H9 (cell line): ENCODE measurements at places on chromosomes 6 and 20.

DNA sequence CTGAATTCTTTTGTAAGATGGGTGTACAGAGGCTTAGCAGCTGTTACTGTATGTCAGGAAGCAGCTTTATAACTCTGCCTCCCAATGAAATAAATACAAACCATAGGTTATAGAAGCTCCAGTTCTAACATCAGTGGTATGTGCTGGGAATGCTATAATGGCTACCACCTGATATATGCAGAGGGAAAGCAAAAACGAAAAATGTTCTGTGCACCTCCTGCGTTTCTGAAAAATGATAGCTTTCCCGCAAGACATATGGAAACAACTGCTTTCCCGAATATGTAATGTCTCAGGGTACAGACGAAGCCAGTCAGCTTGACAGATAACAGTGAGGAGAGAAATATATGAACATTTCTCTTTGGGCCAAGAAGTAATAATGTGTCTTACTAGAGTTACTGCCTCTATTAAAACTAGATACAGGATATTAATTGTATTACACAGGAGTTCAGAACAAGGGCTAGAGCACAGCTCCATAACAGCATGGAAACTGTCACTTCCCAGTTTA, 517.0 kb upstream of the NRSN1 start:
- no peak for DNase-seq

DNA sequence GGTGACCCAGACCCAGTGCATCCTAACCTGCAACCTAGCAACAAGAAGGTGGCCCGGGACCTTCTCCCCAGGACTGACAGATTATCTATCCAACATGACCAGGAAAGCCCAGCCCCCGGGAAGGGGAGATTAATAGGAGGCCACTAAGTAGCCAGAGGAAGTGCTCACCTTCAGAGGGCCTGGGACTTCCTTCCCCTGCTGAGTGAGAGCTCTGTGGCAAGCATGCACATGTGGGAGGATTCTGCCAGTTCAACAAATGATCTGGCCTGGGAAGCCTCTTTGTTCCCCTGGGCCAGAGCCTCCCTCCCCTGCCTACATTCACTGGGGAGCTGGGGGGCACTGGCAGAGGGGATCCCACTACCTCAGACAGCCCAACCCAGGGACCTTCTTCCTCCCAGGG, 39.6 kb downstream of the SHLD1 start:
- DNase-seq, result no peak

- no peak for DNase-seq
These were observed 299.1 kb upstream of the PRDM1 start for GRCh38 chr6:105786890-105787655.

- DNase-seq, result no peak
These were observed 36.9 kb upstream of the PLCB4 start for GRCh38 chr20:9031991-9032390.

DNA sequence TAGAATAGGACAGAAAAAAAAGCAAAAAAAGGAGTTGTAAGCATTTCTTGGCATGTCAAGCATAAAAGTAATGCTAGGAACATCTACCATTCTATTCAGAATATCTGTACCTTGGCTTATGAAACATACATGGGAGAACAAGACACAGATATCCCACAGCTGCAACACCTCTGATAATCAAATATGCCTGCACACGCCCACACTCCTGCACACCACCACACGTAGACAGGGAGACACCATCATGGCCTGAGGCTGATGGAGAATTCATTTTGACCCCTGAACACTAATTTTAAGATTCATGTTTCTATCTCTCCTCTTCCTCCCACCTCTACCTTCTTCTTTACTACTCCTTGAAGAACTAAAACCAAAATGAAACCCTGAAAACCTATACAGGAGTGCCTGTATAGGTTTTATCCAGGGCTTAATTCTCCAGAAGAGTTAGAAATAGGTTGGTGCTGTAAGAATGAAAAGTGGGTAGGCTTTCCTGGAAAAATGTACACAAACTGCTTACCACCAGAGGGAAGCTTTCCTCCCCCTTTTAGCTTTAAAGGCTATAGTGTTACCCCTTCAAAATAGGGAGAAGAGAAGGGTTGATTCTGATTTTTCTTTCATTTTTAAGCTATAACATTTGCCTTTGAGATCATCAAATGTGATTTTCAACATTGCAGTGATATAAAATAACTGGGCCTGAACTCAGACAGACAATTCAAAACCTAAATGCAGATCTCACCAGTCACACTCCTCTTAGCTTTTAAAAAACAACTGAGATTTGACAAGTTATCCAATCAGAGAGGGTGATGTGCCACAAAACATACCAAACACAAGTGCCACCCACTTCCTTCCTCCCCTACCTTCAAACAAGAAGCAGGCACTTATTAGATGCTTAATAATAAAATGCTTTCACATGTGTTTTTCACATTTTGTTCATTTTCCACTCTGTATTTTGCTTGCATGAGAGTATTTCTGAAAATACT, 57.9 kb downstream of the ELOVL5 start:
- DNase-seq, result no peak

DNA sequence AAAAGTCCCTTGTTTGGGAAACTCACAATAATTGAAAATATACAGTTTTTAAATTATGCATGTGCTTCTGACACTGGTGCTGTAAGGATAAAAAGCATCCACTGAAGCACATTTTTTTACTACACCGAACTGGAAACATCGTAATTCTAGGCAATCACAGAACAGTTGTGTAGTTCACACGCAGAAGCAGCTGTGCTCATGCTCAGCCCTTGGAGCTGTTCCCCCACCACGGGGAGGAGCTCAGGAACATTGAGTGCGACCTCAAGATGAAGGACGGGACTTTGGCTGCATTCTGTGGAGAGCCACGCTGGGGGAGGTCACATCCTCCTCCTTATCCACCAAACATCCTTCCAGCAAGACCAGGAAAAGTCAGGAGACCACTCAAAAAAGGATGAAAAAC, 466.3 kb upstream of the CDH4 start:
- DNase-seq, result no peak

- DNase-seq, result no peak
These were observed 11.7 kb upstream of the GOPC start for GRCh38 chr6:117613920-117614560.

DNA sequence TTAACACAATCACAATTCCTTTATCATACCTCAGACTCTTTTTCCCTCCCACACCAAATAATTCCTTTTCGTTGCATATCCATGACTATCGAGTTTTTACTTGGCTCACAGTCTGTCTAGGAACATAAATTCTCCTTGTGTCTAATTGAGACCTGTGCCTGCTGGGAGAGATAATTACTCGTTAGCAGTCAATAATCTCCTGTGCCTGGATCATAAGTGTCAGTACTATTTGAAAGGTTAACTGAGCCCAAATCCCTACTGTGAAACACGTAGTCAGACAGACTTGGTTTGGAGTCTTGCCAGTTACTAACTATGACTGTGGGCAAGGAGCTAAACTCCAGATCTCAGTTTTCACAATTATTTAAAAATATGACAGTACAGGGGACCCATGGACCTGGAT, 5.7 kb upstream of the CTNNBL1 start:
- no peak for DNase-seq

DNA sequence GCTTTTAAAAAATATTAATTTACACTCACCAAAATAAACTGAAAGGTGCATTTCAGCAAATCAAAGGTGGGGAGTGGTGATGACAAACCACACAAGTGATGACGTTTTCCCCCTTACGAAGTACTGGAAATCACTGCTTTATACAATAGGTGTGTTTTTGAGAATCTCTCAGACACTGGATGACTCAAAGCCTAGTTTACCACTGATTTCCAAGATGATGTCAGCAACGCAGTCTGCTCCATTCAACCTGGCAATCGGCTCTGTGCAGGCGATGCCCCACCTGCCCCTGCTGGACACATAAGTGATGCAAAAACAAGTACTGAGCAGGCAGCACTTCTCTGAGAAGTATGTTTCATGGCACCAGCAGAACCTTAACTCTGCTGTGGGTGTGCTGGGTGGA, 114.4 kb downstream of the SOD2 start:
- DNase-seq, result no peak

GRCh38 chr6:82045965-82046756, 201.4 kb downstream of the IBTK start:
- DNase-seq, result no peak

GRCh38 chr6:65110031-65110430, 597.0 kb downstream of the EYS start:
- no peak for DNase-seq

- DNase-seq, result no peak
These were observed 214.5 kb downstream of the SOX4 start for GRCh38 chr6:21808045-21808470.

DNA sequence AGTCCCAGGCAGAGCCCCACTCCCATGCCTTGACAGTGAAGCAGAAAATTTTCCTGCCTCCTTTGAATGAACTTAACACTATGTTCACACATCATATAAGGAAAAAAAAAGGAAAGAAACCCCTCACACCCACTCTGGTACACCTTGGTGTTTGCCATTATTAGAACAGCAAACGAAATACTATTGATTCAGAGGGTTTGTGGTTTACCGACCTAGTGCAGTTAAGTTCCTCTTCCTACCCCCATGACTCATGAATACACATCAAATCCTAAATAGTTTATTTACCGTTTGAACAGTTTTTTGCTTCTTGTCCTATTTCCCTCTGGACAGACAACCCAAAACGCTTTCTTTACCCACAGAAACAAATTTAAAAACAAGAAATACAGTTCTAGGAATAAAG, 237.7 kb downstream of the FOXA2 start:
- DNase-seq, result no peak

DNA sequence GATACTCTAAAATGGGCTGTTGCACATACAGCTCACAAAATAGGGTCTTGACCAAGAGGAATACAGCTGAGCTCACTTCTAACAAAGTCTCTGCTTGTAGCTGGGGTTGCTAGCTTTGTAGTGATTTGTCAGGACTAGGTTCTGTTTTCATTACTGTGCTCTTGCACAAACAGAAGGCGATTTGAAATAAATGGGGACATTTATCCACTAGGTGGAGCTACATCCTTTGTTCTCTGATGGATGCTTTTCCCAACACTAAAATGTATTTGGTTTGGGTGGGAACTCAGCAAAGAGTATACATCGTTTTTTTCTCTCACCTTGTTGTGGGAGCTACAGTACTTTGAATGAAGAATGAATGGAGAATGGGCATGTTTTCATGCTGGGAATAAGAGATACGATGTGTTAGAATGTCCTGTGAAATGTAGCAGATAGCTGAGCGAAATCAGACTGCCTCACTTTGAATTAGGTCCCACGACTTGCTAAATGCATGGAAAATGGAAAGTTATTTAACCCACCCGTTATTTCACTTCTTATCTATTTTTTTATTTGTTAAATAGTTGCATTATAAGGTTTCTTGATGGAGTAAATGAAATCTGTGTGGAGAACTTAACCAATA, 494.7 kb upstream of the MAP3K7 start:
- no peak for DNase-seq
